ENCODE measurements at places on chromosomes 16 and 17.

GRCh38 chr17:78879635-78880186, 23.3 kb downstream of the CEP295NL start:
- DNase-seq: no peak

DNA sequence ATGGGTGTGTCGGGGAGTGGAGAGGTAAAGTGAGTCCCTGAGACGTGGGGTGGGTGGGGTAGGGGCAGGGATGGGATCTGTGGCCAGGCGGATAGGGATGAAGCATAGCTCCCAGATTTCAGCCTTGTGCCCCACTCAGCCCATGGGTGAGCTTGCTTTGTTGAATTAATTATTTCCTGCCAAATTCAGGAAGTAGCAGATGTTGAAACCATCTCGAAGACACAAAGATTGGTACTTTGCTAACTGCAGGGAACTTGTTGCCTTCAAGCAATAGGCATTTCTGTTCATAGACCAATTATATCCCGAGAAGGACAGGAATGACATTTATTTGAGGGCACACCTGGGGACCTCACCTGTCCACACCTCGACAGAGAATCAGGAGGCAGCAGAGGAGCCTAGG, 11.0 kb upstream of the C16orf74 start:
- DNase-seq: no peak

DNA sequence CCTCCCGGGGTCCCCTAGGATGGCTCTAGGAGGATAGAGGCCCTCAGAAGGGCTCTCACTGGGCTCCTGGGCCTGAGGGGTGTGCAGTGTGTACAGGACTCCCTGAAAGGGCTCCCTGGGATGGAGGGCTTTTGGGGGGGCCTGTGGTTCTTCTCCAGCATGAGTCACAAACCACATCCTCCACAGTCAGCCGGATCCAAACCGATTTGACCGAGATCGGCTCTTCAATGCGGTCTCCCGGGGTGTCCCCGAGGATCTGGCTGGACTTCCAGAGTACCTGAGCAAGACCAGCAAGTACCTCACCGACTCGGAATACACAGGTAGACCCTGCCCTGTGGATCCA, 4.5 kb downstream of the TRPV2 start:
- no peak for DNase-seq

DNA sequence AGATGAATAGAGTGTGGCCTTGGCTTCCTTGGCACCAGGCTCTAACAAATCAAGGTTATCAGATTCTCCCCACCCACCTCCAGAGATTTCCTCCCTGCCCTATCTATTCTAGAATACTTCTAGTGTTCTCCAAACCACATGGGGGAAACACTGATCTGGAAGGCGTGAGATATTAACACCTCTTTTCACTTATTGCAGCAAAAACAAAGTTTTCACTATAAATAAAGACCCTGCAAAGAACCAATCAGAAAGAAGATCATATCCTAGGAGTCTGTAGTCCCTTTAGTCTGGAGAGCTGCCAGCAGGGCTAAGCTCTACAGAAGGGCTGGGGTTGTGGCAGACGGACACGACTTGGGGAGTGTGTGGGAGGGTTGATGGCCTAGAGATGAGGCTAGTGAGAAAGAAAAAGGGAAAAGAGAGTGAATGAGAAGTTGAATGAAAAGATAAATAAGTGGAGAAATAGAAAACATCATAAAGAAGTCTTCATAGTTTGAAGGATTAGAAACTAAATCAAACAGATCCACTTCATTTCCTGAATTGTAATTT, 8.6 kb upstream of the SKAP1 start:
- DNase-seq: no peak

DNA sequence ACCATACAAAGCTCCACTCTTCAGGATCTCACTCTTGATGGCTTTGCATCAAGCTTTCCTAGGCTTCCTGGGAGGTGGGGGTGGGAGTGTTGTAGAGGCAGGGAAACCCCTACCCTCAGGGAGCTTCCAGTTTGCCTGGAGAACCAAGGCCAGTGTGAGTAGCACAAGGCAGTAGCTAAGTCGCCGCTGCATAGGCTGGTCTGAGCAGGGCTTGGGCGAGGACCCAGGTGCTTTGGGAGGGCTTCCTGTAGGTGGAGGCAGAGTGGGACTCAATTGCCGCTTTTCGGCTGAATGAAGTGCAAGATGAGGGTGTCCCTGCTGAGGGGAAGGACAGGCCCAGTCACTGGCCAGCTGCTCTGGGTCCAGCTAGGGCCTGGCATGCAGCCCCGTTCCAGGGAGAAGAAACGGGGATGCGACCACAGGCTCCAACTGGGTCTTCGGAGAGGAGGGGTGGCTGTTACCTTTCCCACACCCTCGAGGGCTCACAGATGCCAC, 3.9 kb downstream of the CD79B start:
- no peak for DNase-seq

GRCh38 chr17:76199469-76199868, 40.8 kb downstream of the RNF157 start:
- DNase-seq: no peak

DNA sequence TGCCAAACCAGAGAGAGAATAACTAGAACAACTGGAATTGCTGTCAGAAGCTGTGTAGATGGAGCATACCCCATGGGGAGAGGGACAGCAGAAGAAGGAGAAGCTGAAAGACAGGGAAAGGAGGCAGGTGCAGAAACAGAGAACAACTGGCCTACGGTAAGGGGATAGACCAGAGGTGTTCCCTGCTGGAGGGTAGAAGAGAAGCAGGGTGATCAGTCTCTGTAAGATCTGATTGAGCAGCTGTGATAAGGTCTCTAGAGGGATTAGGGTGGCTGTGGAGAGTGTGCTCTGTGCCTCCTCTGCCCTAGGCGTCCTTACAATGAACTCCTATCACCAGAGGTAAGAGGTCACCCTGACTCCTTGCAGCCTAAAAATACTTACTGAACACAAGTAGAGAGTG, 30.4 kb upstream of the HS3ST3B1 start:
- no peak for DNase-seq

DNA sequence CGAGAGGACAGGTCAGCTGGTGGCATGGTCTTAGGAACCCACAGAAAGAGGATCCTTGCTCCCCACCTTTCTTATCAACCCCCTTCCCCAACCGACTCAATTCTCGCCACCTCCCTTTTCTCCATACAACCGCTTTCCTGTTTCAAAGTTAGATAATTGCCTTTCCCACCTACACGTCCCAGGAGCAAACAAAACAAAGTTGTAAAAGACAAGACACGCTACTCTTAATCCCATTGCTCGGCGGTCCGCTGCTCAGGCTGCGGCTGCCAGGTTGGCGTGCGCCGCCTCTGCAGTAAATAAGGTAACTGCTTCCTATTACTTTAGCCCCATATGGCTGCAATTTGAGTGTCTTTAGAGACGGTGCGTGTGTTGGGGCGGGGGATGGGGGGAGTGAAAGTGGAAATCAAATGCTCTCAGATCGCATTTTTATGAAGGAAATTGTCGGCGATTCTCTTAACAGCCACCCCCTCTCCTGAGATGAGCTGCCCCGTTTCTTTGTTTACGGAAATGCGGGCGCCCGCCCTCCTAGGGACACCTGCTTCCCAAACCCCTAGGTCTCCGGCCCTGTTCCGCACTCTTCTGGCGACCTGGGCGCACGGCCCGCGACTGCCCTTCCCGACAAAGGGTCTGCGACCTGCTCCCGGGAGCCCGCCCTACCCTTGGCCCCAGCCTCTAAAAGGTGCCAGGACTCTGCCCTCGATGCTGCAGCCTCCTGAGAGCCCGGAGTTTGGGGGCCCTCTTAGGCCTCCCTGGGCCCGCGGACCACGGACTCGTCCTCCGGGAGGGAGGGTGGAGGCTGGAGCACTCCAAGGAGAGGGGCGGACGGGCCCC, 3.7 kb upstream of the CBX8 start:
- no peak for DNase-seq

DNA sequence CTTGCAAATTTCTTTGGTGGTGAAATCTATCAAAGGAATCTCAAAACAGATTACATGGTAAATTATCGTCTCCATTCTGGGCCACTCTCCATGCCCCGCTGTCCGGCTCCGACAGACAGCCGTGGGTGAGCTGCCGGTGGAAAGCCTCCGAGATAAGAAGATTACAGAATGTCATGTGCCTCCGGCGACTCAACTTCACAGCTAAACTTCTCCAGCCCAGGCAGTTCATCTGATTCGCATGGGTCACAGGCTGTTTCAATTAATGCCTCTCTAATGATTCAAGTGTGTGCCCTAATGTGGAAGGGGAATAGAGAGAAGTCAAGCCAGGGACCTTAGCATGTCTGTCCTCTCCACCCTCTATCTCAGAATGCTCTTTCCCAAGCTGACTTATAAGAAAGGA, 520.8 kb upstream of the ZFHX3 start:
- no peak for DNase-seq

DNA sequence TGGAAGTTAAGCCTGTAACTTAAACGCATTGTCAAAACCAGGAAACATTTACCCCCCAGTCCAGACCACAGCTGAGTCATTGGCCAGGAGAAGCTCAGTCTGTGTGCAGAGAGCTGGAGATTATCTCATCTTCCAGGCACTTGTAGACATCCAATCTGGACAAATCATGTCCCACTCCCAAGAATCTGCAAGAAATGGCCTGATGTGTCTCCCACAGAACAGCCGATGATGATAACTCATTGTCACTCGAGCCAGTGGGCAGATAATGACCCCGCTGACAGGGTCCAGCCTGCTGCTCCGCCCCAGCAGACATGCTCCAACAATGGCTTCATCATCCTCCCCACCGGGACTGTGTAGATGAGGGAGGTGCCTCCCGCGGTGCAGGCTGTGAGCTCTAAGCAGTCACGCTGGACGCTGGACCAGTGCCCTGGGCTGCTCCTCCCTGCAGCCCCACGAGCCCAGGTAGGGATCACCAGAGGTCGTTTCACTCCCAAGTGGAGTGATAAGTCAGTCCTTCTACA, 322.5 kb downstream of the C16orf95 start:
- DNase-seq: no peak

GRCh38 chr16:17459903-17460521, 10.7 kb downstream of the XYLT1 start:
- DNase-seq: no peak

DNA sequence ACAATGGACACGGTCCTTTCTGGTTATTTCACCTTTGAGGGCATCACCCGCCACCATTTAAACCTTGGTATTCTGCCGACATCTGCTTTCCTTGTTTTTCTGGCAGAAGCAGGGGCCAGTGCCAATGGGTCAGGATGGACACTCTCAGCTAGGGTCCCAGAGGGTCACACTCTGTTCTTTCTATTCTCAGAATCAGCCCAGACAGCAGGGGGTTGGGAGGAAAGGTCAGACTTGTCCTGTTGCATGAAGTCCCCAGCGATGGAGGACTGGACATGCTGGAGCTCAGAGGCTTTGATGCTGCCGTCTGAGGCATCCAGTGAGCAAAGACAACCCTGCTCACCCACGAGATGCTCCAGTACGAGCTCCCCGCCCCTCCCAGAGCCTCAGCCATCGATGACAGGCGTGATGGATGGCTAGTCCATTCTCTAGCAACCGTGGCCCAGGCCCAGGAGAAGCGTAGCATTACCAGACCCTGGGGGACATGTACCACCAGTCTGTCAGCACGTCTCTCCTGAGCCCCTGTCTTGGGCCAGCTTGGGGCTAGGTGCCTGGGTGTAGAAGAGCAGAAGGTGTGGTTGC, 62.0 kb downstream of the FOXL1 start:
- DNase-seq: no peak

DNA sequence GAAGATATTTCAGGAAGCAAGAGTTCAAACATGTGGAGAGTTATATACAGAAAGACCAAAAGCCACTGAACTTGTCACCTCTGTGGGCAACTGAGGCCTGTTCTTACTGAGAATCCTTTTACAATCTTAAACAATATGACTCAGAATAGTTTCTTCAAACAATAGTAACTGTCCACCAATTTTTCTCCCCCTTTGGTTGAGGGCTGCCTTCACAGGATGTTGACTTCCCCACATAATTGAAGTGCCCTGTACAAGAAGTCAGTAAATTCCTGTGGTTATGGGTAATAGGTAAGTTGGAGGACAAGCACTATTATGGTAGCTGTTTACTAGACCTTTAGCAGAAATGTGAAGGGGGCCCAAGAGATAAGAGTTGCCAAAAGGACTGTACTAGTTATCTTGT, 215.8 kb downstream of the CDH8 start:
- no peak for DNase-seq

GRCh38 chr17:56978441-56979090, 635 bp downstream of the SCPEP1 start:
- DNase-seq: peak; percentile 47

GRCh38 chr16:80997139-80997798, 9.4 kb downstream of the CMC2 start:
- DNase-seq: no peak

DNA sequence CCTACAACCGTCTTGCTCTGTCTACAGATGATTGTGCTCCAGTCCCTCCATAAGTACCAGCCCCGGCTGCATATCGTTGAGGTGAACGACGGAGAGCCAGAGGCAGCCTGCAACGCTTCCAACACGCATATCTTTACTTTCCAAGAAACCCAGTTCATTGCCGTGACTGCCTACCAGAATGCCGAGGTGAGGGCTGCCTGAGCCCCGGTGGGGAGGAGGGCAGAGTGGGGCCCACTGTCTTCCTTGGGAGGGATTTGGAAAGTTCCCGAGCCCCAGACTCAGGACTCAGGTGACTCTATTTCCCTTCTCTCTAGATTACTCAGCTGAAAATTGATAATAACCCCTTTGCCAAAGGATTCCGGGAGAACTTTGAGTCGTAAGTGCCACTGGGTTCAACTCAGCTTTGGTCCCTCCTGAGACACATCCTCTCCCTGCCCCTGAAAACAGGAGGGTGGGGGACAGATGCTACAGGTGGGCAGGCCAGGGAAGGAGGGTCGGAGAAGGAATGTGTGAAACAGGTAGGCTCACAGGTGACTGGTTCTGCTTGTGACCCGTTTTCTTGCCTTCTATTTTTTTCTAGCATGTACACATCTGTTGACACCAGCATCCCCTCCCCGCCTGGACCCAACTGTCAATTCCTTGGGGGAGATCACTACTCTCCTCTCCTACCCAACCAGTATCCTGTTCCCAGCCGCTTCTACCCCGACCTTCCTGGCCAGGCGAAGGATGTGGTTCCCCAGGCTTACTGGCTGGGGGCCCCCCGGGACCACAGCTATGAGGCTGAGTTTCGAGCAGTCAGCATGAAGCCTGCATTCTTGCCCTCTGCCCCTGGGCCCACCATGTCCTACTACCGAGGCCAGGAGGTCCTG, 11.4 kb downstream of the TBX21 start:
- DNase-seq: no peak

DNA sequence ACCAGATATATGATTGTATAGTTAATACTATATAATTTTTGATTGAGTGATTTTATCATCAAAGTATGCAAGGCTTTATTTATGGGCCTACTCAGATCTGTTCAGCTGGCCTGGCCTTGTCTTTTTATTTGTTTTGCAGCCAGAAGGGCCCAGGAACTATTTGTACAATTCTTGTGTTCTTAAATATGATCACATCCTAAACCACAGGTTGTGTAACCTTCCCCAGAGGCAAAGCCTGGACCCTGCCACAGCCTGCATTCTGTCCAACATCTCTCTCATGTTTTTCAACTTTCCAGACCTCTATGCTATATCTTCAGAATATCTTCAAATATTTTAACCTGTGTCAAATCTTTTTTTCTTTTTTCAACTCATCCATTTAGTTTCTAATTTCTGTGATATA, 410.4 kb upstream of the MON1B start:
- no peak for DNase-seq
